Lower lobe of right lung (tissue), 2 donors: ENCODE measurements at places on chromosomes 6 and 20. TPM values are rescaled to one million over a fixed set of nuclear protein-coding genes. Genes with fewer than 3 reads are reported as not detected.
A peak's percentile ranks its signal among the peaks of the same experiment; 100 is the strongest.

DNA sequence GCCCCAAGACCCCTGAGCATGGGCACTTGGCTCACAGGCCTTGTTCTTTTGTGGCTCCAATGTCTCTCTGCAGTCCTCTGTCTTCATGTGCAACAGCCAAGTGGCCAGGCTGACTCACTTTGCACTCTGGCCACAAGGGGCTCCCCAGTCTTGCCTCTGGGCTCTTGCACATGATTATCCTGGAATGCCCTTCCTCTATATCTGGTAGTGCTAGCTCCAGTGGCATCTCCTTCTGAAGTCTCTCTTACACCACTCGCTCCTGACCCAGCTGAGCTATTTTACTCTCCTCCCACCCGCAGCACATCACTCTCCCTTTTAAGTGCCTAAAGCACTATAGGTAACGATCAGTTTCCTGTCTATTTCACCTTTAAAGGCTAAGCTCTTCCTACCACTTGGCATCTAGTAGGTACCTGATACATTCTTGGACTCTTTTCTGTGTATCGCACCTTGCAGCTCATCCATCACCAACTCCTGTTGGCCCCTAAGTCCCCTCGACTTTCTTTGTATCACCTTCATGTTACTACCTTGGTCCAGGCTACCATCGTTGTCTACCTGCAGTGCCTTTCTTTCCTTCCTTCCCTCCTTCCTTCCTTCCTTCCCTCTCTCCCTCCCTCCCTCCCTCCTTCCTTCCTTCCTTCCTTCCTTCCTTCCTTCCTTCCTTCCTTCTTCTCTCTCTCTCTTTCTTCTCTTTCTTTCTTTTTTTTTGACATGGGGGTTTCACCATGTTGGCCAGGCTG lies 211.9 kb upstream of the RNF24 start:
- peaks cover 9% of the 10 kb centered on the region for H3K27me3 ChIP-seq
- no peak for DNase-seq
- H3K27ac ChIP-seq, result no peak overlapping the region
- H3K4me1 ChIP-seq, result no peaks in the 10 kb centered on the region

DNA sequence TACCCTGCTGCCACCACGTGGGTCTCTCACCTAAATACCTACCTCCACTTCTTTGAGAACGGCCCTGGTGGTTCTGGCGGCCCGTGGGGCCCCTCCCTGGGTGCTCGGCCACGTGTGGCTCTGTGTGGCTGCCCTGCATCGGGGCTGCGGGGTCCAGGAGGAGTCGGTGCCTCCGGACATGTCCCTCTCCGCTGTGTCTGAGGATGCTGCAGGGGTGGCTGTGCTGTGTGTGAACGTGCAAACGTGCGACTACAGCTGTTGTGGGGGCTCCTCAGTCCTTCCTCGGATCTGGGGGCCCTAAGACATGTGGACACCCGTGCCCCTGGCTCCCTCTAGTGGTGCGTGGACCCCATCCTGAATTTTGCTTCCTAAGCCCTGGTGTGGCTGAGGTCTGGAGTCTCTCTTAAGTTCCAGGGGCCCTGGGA lies 691.8 kb downstream of the QKI start:
- peaks cover 19% of the 10 kb centered on the region for H3K4me1 ChIP-seq
- no peaks in the 10 kb centered on the region for H3K36me3 ChIP-seq
- no peak for DNase-seq
- H3K27me3 ChIP-seq, result no peaks in the 10 kb centered on the region
- H3K4me3 ChIP-seq, result no peak overlapping the region

DNA sequence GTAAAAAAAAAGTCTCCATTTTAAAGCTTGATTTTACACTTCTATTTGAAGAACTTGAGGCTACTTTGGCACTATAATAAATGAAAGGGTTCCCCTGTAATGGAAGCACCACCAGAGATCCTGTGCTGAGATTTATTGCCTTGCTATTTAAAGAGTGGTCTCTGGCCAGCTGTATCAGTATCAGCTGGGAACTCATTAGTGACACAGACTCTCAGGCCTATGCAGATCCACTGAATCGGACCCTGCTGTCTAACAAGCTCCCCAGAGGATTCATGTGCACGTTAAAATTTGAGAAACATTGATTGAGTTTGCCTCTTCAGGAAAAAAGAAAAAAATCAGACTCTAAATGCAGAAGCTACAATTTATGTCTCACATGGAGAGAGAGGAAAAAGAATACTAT lies 299.9 kb upstream of the BMP2 start:
- H3K36me3 ChIP-seq, result no peaks in the 10 kb centered on the region
- no peak overlapping the region for H3K4me3 ChIP-seq
- no peak overlapping the region for H3K27ac ChIP-seq
- DNase-seq, result no peak

DNA sequence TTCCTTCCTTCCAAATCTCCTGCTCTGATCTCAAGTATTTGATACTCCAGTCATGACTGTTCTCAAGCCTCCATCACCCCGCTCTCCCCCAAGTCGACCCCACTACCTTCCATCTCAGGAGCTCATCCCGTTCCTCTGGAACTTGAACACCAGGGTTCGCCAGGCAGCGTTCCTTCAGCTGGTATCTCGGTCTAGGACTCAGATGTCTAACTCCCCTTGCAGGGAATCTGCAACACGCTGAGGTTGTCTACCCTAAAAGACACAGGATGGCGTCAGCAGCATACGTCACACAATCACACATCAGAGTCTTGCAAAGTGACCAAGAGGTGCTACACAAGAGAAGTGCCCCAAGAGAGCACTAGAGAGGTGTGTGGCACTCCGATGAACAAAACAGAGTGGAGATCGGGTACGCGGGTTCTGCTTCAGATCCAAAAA lies 706 bp downstream of the ZNF184 start:
- H3K4me1 ChIP-seq, result peaks cover 21% of the 10 kb centered on the region
- peak; percentile 66 for DNase-seq
- H3K4me3 ChIP-seq, result peak overlapping the region; percentile 82
- H3K27ac ChIP-seq, result peak overlapping the region; percentile 92
- no peaks in the 10 kb centered on the region for H3K27me3 ChIP-seq
- peaks cover 30% of the 10 kb centered on the region for H3K36me3 ChIP-seq

DNA sequence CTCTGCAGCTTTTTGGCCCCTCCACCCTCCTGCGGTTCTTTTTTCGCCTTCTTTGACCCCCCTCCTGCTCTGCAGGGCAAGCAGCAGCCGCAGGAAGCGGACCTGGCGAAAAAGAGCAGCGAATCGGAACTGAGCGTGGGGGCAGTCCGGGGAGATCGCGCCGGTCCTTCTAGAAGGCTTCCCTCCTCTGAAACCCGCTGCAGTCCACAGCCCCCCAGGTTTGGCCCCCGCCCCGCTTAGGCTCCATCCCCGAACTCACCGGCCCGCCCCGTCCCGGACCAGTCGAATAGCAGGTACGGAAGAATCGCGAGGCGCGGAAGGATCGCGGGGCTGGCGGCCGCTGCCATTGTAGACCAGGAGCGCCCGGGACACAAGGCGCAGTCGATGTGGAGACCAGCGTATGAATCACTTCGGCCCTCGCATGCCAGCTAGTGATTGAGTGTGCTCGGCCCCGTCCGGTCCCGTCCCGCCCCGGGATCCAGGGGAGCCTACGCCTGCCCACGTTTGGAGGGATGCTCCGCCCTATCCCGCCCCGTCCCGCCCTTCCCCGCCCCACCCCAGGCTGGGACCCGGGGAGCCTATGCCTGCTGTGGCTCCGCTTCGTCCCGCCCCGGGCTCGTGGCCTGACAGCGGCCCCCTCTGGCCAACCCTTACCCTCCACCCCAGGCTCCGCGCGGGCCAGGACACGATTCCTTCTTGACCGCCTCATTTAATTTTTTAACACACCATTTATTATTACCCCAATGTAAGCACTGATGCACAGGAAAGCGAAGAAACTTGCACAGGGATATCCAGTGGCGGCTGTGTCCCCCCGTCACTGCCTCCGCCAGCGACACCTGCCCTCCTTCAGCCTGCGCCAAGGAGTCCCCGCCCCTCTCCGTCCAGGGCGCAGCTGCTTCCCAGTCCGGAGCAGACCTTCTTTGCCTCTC lies at the start of gene ULBP3:
Gene ULBP3 (minus strand): TSS at position 402 of the 929 bp plus-strand sequence. CDS start 55 bp downstream, at position 347.
- no peaks in the 10 kb centered on the region for H3K36me3 ChIP-seq
- H3K4me3 ChIP-seq, result peak within 1 kb of the TSS; percentile 76
- peak within 1 kb of the TSS; percentile 78 for H3K27ac ChIP-seq

GRCh38 chr6:163151212-163151611 lies 263.3 kb upstream of the QKI start:
- no peak overlapping the region for H3K27ac ChIP-seq
- H3K36me3 ChIP-seq, result no peaks in the 10 kb centered on the region
- no peaks in the 10 kb centered on the region for H3K4me1 ChIP-seq
- no peak for DNase-seq

DNA sequence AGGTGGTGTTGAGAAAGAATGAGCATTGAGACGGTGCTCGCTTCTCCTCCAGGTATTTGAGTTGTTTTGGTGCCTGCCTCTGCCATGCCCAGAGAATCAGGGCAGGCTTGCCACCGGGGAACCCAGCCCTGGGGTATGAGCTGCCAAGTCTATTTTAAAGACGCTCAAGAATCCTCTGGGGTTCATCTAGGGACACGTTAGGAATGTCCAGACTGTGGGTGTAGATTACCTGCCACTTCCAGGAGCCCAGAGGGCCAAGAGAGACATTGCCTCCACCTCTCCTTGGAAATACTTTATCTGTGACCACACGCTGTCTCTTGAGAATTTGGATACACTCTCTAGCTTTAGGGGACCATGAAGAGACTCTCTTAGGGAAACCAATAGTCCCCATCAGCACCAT lies 28.3 kb downstream of the SAYSD1 start:
- H3K27ac ChIP-seq, result no peak overlapping the region
- no peak overlapping the region for H3K4me3 ChIP-seq
- no peaks in the 10 kb centered on the region for H3K36me3 ChIP-seq
- no peak for DNase-seq
- peaks cover 4% of the 10 kb centered on the region for H3K27me3 ChIP-seq

DNA sequence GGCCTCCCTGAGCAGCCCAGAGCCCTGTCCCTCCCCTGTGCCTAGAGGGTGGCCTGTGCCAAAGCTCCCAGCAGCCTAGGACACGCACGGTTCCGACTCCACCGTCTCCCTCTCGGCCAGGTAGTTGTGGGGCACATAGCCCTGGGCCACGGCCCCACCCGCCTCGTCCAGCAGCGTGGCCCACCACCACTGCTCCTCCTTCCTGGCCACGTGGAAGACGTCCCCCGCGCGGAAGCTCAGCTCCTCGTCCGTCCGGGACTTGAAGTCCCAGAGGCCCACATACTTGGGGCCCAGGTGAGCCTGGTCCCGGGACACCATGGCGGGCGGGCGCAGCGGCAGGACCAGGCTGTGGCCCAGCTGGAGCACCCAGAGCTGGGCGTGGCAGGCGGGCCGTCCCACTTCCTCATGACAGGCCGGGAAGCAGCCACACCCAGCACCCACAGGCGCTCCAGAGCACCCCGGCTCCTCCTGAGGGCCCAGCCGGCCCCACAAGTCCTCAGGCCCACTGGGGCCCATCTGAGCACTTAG lies at the start of gene PTK6:
Gene PTK6 (minus strand): TSS at position 380 of the 528 bp plus-strand sequence. CDS start 62 bp downstream, at position 318.
- peak within 1 kb of the TSS; percentile 60 for H3K4me3 ChIP-seq
- H3K27ac ChIP-seq, result peak within 1 kb of the TSS; percentile 88
- peak; percentile 93 for DNase-seq
- H3K36me3 ChIP-seq, result no peaks in the 10 kb centered on the region
- H3K4me1 ChIP-seq, result peaks cover 45% of the 10 kb centered on the region
- peaks cover 6% of the 10 kb centered on the region for H3K27me3 ChIP-seq

- H3K4me1 ChIP-seq, result no peaks in the 10 kb centered on the region
- DNase-seq, result no peak
- no peak overlapping the region for H3K4me3 ChIP-seq
- no peak overlapping the region for H3K27ac ChIP-seq
These were observed 101.5 kb upstream of the MARCKS start for GRCh38 chr6:113755449-113756289.

DNA sequence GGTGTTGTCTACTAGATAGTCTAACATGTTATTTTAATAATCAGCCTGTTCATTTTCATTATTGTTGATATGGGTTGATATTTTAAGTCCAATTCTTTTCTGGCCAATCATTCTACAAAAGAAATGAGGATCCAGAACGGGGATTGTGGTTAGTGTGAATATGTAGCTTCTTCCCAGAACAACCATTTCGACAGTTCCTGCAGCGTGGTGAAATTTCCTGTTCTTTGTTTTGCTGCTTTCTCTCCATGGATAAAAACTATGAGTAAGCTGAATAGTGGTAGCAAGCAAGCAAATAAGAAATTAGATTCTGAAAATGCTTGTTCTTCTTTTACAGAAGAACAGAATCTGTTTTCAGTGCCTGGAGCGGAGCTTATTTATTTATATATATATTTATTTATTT lies 65.5 kb upstream of the F13A1 start:
- no peaks in the 10 kb centered on the region for H3K27me3 ChIP-seq
- peaks cover 6% of the 10 kb centered on the region for H3K4me1 ChIP-seq
- no peaks in the 10 kb centered on the region for H3K36me3 ChIP-seq
- H3K4me3 ChIP-seq, result no peak overlapping the region
- no peak for DNase-seq
- H3K27ac ChIP-seq, result no peak overlapping the region

DNA sequence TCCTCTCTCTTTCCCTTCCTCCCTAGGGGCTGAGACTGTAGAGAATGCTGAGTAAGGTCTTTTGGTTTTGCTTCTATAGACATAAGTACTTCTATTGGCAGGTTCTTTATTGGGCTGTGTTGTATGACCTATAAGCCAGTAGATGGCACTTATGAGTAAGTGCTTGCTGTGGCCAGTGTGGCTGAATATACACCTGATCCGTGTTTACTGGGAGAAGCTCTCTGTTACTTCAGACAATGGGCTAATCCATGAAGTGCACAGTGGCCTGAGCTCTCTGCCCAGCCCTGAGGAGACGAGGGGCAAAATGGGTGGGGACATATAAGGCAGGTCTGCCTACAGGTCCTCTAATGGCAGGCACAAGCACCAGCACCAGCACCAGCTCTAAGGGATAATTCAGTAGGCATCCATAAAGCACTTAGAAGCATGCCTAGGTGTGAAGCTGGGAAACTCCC lies 610.3 kb downstream of the RNF144B start:
- H3K27ac ChIP-seq, result no peak overlapping the region
- no peak overlapping the region for H3K4me3 ChIP-seq
- no peak for DNase-seq
- H3K36me3 ChIP-seq, result no peaks in the 10 kb centered on the region

DNA sequence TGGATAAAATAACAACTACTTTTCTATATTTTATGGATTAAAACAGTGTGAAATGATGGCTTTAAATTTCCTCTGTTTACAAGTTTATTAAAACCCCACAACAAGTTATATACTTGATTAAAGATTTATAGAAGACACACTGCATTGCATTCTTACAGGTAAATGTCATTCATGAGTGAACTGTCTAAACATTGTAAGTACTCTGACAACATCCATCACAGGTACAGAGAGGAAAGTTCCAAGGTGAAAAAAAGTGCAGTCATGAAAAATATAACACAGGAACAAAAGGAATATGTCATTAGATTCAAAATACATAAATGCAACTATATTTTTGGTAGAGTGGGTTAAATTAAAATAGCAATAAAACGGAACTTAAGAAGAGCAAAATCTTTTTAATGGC lies 156.9 kb downstream of the KHDRBS2 start:
- no peaks in the 10 kb centered on the region for H3K36me3 ChIP-seq
- no peak for DNase-seq
- H3K27ac ChIP-seq, result no peak overlapping the region
- no peaks in the 10 kb centered on the region for H3K27me3 ChIP-seq
- no peaks in the 10 kb centered on the region for H3K4me1 ChIP-seq

GRCh38 chr20:12057778-12058177 lies 140.1 kb downstream of the BTBD3 start:
- no peaks in the 10 kb centered on the region for H3K27me3 ChIP-seq
- no peaks in the 10 kb centered on the region for H3K4me1 ChIP-seq
- H3K36me3 ChIP-seq, result no peaks in the 10 kb centered on the region
- no peak overlapping the region for H3K27ac ChIP-seq
- H3K4me3 ChIP-seq, result no peak overlapping the region
- no peak for DNase-seq

The NAPB gene
- 11.0 TPM for total RNA-seq

The MUC22 gene
- total RNA-seq, result not detected

The SLC17A1 gene
- total RNA-seq, result not detected

The TNF gene
- 4.5 TPM for total RNA-seq

The UQCC2 gene
- total RNA-seq, result 39.6 TPM

The CLDN20 gene
- not detected for total RNA-seq

The ZSCAN9 gene
- total RNA-seq, result 11.3 TPM

The PIM1 gene
- total RNA-seq, result 56.8 TPM
